Stimulated activated CD8-positive, alpha-beta memory T cell treated with anti-CD3 and anti-CD28 coated beads, Interleukin-2, amount 100 ng/mL, for 1 hour (primary cell): ENCODE measurements at places on chromosomes 7 and 10.

DNA sequence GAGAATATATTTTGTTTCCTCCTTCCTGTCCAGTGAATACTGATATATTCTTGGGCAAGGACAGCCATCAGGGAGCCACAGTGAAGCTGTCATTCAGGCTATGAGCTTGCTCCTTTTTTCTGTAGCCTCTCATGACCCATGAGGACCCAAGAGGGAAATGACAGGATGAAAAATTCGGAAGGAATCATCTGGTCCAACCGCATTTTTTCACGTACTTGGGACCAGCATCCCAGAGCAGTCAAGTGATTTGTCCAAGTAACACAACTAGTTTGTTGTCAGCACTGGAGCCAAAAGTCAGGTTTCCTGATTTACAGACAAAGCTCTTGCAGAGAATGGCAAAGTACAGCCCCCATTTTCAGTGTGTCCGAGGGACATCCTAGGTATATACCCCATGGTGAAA, 47.2 kb upstream of the AGBL3 start:
- no peak for DNase-seq

- no peak for DNase-seq
Measured at GRCh38 chr10:14366760-14367159, 36.0 kb upstream of the FRMD4A start.

GRCh38 chr7:44264221-44264931, 61.0 kb downstream of the CAMK2B start:
- DNase-seq: no peak

DNA sequence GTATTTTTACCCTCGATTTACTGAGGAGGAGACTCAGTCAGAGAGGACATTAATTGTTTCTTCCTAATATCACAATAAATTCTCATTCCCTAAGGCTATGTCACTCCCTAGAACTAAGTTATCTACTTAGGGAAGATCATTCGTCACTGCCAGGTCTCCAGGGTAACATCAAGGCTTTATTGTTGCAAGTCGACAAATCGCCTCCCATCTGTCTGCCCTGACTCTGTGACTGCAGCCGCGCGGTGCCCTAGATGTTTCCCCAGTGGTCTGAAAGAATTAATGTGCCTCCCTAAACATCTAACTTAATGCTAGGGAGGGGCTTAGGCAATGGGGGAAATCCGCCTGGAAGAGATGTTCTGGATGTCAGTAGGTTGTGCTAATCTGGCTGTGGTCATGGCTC, 558.8 kb upstream of the C7orf33 start:
- DNase-seq: no peak

- no peak for DNase-seq
Measured at GRCh38 chr10:61662794-61663259, at the start of gene CABCOCO1. Gene CABCOCO1 (plus strand): TSS chr10:61662929. CDS start chr10:61662973, 44 bp downstream.

GRCh38 chr10:118358327-118358726, 16.2 kb upstream of the FAM204A start:
- DNase-seq: no peak

DNA sequence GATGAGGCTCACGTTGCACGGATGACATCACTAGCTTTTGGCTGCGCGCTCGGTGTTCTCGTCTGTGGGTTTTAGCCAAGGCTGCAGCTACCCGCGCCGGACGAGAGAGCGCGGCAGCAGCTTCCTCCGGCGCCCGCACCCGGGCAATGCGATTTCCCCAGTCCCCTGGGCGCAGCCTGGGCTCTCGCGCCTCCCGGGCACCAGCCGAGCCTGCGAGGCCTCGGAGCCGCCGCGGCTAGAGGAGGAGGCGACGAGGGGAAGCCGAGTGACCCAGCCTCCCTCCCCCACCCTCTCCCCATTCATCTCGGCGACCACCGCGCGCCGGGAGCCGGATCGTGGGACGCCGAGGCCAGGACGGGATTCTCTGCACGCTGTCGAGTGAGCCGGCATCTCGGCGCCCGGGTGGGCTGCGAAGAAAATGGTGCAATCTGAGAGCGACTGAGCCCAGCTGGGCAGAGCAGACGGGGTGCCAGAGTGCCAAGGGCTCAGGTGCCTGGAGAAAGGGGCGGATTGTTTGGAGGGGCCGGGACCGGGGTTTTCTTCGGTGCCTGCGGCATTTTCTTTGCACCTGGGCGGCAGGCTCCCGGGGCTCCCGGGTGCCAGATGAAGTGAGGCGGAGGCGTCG, 1.2 kb upstream of the TMEM178B start:
- no peak for DNase-seq

DNA sequence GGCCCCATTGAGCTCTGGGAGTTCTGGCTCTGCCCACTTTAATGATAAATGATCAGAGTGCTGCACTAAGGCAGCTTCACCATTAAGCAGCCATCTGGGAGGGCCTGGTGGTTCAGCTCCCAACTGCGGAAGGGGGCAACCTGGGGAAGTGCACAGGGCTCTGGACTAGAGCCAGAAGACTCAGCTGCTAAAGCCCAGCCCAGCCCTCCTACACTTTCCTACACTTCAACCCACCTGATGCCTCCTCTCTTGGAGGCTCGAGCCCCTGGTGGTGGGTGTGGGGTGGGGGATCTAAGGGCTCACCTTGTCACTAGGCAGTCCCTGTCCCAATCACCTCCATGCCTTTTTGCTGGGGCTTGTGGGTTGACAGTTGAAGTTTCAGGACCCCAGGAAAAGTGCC, 60.6 kb upstream of the ANTXRL start:
- no peak for DNase-seq

DNA sequence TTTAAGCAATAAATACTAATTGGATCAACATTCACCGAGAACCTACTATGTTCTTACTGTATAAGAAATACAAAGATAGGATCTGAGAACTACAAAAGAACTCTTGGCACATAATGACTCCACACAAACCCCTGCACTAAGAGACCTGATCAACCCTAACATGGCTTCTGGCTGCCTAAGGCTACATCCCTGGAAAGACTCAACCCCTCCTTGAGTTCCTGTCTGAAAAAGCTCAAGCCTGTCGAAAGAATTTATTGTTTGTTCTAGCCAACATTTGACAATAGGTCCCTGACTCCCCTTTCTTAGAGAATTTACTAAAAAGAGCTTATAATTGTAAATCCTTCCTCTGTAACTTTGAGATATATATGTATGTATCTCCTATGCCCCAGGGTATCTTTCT, 125.3 kb upstream of the SGCE start:
- DNase-seq: no peak

GRCh38 chr7:505171-505570, 14.5 kb downstream of the PDGFA start:
- no peak for DNase-seq

GRCh38 chr7:105688617-105689016, 107.3 kb upstream of the EFCAB10 start:
- DNase-seq: no peak

DNA sequence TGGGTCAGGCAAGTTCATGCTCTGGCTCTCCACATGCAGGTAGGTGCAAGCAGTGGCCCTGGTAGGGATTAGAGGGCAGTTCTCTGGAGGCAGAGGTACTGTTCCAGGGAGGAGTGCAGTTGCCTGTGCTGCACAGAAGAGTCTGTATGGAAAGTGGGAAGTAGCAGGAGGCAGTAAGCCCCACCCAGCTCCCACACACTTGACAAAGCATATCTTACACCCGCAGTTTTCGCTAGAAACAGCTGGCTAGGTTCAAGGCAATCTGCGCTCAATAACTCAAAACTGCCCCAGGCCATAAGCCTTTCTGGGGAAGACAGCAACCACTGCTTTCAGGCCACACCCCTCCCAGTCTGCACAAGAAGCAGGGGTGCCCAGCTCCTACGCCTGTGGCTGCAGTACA, 33.1 kb upstream of the ARMC3 start:
- no peak for DNase-seq

GRCh38 chr7:102275123-102275703, 11.5 kb upstream of the SH2B2 start:
- no peak for DNase-seq

GRCh38 chr7:114021135-114021534, 102.3 kb upstream of the PPP1R3A start:
- no peak for DNase-seq

DNA sequence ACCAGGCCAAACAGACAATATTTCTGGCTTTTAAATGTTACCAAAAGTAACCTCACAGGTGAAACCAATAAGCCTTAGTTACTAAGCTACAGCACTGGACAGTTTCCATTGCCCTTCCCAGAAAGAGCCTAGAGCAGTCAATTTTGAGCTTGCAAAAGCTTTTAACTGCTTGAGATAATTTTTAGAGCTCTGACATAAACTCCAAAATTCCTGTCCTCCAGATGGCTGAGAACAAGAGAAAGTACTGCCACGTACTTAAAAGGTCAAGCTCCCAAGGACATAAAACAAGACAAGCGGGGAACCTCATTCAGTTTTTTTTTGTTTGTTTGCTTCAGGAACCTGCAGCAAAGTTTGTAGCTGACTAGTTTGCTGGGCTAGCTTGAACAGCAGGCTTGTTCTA, 54.1 kb downstream of the BBS9 start:
- no peak for DNase-seq

GRCh38 chr7:42494736-42495135, 257.7 kb upstream of the GLI3 start:
- DNase-seq: no peak

DNA sequence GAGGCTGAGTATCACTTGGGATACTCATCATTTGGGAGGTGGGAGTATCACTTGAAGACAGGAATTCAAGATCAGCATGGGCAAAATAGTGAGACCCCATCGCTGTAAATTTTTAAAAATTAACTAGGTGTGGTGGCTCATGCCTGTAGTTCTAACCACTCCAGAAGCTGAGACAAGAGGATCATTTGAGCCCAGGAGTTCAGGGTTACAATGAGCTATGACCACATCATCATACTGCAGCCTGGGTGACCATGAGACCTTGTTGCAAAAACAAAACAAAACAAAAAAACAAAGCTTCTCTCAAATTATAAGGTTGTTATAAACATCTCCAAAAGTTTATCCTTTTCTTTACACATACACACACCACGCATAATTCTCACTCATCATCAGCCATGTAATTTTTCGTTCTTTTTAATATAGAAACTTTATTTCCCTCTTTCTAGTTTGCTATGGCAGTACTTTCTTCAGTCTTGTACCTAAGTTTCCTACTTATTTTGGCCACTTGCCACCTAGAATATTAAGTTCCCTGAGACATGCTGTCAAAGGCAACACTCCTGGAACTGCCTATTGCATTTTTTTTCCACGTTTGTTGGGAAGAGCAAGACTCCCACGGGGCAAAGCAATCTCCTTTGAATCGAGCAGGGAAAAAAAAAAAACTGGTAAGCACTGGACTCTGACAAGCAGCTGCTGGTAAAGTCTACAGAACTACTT, 37.1 kb downstream of the SKIDA1 start:
- DNase-seq: no peak

- DNase-seq: no peak
Measured at GRCh38 chr10:104449391-104449790, 95.8 kb downstream of the CFAP58 start.

GRCh38 chr10:114513381-114513792, 109.1 kb upstream of the AFAP1L2 start:
- no peak for DNase-seq

DNA sequence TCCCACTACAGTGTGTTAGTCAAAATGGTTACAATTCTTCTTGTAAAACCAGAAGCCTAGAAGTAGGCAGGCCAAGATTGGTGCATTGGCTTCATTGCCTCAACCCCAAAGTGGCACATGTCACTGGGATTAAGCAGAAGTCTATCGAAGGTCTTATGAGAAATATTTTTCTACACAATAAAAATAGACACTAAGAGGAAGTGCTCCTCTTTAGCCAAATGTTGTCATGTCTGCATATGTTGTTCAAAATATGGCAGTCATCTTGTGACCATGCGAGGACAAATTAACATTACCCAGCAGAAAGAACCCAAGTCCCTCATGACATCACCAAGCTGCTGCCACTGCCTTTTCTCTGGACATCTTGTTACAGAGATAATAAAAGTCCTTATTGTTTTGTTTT, 6.3 kb upstream of the NSMCE4A start:
- DNase-seq: no peak

DNA sequence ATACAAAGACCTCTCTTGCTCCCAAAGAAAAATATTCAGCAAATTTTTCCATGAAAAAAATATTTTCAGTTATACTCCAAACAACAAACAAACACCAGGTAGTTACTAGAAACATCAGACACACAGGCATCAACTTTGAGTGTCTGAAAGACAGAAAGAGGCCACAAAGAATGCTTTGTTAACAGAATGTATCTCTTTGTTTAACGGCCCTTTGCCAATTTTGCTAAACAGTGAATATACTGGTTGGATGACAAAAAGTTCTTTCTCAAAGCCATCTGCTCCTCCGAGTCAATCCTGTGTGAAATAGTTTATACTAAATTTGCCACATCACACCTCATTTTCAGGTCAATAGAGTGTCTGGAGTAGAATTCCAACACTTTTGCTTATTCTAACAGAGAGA, 216.7 kb upstream of the PHF14 start:
- no peak for DNase-seq

- no peak for DNase-seq
Measured at GRCh38 chr7:98224701-98225181, 13.5 kb downstream of the BHLHA15 start.

DNA sequence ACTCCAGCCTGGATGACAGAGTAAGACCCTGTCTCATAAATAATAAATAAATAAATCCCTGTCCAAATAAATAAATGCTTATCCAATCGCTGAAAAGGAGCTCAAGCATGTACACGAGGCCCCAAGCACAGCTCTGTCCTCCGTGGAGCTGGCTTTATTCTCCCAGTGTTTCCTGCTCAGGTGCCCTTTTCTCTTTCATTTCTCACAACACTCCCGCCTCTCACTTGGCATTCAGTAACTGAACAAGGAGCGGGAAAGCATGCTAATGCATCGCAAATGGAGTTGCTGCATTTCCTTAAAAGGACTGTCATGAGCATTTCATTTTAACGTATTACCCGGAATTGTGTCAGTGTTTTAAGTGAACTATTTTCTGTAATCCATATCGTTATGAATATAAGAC, 210.9 kb upstream of the C7orf33 start:
- DNase-seq: no peak

GRCh38 chr7:32221056-32221455, 150.8 kb upstream of the PDE1C start:
- DNase-seq: no peak

DNA sequence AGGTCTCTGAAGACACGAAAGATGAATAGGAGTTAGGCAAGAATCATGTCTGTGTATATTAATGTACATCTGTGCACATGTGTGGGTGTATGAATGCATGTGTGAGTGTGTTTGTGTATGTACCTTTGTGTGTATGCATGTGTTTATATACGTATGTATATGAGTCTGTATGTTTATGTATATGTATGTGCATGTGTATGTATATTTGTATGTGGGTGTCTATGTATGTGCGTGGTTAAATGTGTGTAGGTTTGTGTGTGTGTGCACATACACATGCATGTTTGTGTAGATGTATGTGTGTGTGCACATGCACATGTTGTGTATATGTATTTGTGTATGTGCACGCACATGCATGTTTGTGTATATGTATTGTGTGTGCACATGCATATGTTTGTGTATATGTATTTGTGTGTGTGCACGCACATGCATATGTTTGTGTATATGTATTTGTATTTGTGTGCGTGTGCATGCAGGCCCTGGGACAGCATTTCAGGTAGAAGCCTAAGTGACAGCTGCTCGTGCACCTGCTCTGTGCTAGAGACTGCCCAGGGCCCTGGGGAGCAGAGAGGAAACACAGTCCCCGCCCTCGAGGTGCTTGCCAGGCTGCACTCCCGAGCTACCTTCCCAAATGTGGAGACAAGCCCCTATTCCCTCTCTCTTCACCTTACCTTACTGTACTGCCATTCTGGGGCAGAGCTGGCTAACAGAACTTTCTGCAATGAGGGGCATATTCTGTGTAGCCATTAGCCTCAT, 12.1 kb downstream of the PNLIPRP1 start:
- no peak for DNase-seq

GRCh38 chr10:20454331-20454730, 442.8 kb downstream of the NEBL start:
- no peak for DNase-seq

GRCh38 chr7:119959811-119960210, 313.2 kb upstream of the KCND2 start:
- no peak for DNase-seq
